ENCODE measurements at places on chromosomes 7 and 10.

- DNase-seq = no peak
Observed at GRCh38 chr10:17768957-17769356, 17.0 kb downstream of the TMEM236 start.

- peak; percentile 84 for DNase-seq
Observed at GRCh38 chr10:88473989-88474883, 108.9 kb downstream of the RNLS start.

GRCh38 chr10:43940898-43941837 is 292.5 kb upstream of the ZNF32 start:
- no peak for DNase-seq

- no peak for DNase-seq
Observed at GRCh38 chr10:22303461-22303860, 12.7 kb upstream of the COMMD3 start.

GRCh38 chr7:153065051-153065450 is 305.5 kb downstream of the ACTR3B start:
- no peak for DNase-seq

- no peak for DNase-seq
Observed at GRCh38 chr10:19014034-19014433, 34.6 kb upstream of the MALRD1 start.

DNA sequence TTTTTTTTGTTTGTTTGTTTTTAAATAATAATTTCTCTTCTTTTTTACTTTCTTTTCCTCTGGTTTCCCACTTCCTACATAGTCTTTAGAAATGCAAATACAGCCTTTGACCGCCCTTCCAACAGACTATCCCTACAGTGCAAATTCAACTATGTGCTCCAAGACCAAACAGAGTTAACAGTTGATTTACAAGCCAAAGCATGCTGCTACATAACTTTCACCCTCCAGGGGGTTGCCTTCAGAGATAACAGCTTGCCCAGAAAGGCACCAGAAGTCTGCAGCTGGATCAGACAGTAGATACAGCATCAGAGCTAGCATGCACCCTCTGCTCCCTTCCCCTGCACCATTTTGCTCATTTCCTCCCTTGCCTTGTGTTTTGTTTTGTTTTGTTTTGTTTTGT is 539.0 kb downstream of the ZWINT start:
- no peak for DNase-seq

DNA sequence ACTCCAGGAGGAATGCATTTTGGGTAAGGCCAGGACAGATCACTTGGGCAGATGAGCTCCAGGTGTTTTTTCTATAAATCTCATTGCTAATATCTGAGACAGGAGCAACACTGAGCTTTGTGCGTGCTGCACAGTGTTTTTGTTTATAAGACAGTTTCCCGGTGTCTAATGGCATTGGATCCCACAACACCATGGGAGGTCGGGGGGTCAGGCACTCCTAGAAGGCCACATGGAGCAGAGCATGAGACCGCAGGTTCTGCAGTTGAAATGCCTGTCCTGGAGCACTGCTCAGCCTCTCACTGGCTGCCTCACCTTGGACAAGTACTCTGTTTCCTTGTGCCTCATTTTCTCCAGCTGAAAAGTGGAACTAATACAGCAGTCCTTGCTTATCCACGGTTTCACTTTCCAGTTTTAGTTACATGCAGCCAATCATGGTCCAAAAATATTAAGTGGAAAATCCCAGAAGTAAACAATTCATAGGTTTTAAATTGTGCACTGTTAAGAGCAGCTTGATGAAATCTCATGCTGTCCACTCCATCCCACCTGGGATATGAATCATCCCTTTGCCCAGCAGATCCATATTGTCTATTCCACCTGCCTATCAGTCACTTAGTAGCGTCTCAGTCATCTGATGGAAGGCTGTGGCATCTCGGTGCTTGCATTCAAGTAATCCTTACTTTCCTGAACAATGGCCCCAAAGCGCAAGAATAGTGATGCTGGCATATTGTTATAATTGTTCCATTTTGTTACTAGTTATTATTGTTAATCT is 35.2 kb downstream of the ATXN7L1 start:
- no peak for DNase-seq

- DNase-seq = peak; percentile 62
Observed at GRCh38 chr7:10939237-10939910, 34.3 kb upstream of the PHF14 start.

DNA sequence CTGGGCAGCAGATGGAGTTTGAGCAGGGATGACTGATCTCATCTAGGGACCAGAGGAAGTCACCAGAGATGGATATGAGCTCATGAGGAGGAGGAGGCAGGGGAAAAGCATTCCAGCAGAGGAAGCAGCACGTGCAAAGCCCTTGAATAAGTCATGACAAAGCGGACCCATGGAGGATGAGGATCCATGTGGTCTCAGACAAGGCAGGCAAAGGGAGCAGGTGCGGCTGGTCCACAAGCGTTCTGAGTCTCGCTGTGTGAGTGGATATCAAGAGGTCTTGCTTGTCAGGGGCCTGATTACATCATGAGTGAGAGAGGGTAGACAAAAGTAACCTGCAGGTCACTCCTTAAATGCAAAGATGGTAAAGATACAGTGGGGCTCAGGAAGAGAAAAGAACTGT is 307.6 kb downstream of the GRID1 start:
- no peak for DNase-seq

Data from NCI-H748 treated with DMSO at 0.1 percent for 48 hours (cell line).